ENCODE measurements at places on chromosomes 7 and 10.

DNA sequence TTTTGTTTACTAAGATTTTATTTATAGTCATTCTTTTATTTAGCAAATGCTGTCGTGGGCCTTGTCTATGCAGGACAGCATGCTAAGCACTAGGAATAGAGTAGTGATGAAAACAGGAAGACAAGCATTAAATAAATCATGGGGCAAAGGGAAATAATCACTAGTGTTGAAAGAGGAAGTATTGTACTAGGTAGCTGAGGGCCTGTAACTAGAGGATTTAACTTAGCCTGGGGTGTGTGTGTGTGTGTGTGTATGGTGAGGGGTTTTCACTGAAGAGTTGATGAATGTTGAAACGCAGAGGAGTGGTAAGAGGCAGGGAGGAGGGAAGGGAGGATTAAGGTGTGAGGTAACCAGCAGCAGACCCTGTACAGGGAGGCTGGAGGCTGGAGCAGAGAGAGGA lies 446.4 kb downstream of the SDK1 start:
- DNase-seq, result no peak

GRCh38 chr7:111223802-111224253 lies 132.9 kb downstream of the LRRN3 start:
- DNase-seq, result no peak

- peak; percentile 78 for DNase-seq
Observed at GRCh38 chr10:71708301-71708703, 11.3 kb downstream of the C10orf105 start.

DNA sequence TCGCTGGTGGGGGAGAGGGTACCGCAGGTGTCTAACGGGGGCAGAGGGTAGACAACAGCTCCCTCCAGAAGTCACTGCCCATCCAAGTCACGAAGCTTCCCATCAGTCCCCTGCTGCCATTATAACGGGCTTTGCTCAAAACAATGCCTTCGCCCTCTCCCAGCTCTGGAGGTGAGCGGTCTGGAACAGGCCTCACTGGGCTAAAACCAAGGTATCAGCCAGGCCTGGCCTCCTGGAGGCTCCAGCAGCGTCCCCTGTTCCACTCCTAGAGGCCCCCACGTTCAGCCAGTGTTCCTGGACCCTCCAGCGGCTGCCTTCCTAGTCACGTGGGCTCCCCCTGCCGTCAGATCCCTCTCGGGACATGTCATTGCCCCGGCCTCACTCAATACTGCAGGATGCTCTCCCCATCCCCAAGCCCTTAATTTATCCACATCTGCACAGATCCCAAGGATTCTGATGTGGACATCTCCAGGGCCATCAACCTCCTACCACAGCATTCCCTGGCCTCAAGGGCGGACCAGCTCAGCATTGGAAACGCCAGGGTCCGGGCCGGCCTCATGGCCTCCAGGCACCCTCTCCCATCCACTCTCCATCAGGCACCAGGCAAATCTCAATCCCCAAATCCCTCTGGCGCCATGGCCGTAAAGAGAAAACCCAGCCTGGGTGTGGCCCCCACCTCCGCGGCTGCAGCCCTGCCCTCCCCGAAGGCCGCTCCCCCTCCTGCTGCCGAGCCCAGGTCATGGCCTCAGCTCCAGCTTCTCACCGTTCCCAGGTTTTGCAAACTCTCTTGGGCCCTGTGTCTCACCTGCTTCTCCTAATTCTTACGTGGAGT lies 104.1 kb upstream of the FAM20C start:
- no peak for DNase-seq

DNA sequence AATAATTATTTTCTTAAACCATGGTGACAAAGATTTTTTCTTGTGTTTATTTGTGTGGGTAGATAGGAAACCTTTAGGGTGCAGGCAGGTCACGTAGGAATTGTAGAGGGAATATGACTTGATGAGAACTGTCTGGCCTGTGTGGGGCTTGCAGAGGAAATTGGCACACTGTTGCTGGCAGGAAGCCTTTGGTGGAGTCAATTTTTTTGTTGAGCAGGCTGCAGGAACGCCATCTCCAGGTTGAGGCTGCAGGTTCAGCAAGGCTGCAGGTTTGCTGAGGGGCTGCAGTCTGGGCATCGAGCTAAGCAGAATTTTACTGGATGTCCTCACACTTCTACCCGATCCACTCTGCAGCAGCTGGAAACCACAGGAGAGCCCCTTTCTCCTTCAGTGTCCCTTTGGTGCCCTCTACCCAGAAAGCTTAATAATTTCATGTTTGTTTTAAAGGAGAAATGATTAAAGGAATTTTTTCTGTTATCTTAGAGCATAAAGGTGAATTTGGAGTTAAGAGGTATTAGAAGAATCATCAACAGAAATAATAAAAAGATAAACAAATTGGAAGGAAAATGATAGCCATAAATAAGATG lies 37.0 kb downstream of the TBC1D12 start:
- DNase-seq, result no peak

- no peak for DNase-seq
Observed at GRCh38 chr10:78729366-78729765, 339.4 kb upstream of the ZMIZ1 start.

GRCh38 chr7:117827862-117828261 lies 45.4 kb downstream of the CTTNBP2 start:
- no peak for DNase-seq

GRCh38 chr7:39720586-39720985 lies 97.2 kb downstream of the RALA start:
- DNase-seq, result no peak

- no peak for DNase-seq
Observed at GRCh38 chr10:13604357-13605040, 17.7 kb downstream of the PRPF18 start.

GRCh38 chr7:106655703-106656498 lies 5.1 kb downstream of the CCDC71L start:
- no peak for DNase-seq

GRCh38 chr7:1691601-1692514 lies 21.8 kb downstream of the ELFN1 start:
- DNase-seq, result no peak

GRCh38 chr10:82757901-82758300 lies 882.9 kb downstream of the NRG3 start:
- no peak for DNase-seq

Data from GM10248 (cell line).